ENCODE measurements at places on chromosomes 1 and 21.

DNA sequence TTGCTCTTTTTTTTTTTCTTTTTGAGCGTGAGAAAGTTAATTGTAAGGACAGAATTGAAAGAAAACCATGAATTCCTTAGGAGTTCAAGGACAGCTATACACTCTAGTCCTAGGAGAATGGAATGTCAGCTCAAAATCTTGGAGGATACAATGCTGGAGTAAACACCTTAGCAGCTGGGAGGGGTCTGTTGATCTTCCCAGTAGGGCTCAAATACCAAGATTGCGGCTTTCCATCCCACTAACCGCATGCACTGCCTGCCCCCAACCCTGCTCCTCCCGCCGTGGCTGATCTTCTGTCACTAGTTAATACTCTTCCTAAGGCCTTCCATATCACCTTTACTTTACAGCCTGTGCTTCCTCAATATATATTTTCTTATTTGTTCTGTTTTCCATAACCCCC lies 2.6 kb upstream of the PDC start:
- DNase-seq: no peak

GRCh38 chr1:51473331-51474115 lies 45.5 kb downstream of the EPS15 start:
- no peak for DNase-seq

DNA sequence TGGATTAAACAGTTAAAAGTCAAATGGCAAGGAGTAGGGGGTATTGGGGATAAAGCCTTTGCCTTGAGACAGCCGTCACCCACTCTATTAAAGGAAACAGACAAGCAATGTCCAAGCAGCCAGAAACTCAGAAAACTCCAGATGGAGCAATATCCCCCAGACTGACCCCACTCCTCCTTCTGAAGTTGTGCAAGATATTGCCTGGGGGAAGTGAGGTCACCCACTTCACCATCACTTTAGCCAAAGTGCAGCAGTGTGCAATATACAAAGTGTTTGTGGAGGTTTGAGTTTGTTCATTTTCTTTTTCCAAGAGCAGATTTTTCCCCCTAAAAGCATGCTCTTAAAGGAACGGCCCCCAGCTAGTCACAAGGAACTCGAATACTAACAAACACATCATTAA lies 125.1 kb downstream of the ETS2 start:
- DNase-seq: no peak

DNA sequence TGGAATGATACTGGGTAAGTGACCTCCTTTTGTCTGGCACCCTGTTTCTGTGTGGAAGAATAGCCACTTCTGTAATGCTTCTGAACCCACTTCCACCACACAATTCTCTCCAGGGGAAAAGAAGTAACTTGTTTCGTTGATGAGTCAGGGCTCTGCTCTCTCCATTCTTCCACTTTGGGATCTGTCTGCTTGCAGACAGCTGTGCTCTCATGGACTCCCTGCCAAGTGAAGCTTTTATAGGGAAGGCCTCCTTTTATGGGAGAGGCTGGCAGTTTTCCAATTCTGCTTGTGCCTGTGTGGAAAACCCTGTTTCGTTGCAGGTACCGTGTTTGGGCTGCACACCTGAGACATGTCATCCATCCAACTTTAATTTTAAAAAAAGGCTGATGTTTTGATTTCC lies 130.7 kb downstream of the GIPC2 start:
- DNase-seq: peak; percentile 31

GRCh38 chr1:107599220-107599619 lies 365.8 kb downstream of the VAV3 start:
- DNase-seq: no peak

- peak; percentile 68 for DNase-seq
Measured at GRCh38 chr1:61138921-61139774, 56.8 kb downstream of the NFIA start.

- no peak for DNase-seq
Measured at GRCh38 chr1:47660622-47661021, 222.8 kb downstream of the FOXD2 start.

GRCh38 chr21:23986214-23986613 lies 1621.1 kb downstream of the MRPL39 start:
- no peak for DNase-seq

DNA sequence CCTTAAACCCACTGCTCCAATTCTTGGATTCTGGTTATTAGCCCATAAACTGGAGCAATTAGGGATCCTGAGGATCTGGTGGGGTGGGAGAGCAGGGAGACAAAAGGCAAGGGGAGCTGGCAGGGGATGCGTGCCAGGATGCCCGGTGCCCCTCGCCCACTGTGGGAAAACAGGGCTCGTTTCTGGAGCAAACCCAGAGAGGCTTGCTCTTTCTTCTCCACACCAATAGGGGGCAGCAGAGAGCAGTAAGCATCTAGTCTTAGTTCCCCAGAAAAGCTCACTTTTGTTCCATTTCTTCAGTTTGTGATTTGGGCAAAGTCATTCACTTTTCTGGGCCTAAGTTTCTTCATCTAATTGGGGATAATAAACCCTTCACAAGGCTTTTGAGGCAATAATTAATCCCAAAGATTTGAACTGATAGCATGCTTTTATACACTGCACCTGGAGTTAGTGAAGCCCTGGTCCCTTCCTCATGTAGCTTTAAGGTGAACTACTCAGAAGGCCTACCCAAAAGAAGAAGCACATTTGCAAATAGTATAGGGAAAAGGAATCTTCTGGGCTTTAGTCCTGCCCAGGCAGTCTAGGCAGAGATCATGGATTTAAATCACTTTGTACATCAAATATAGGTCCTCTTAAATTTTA lies 160.6 kb upstream of the USP24 start:
- DNase-seq: no peak

DNA sequence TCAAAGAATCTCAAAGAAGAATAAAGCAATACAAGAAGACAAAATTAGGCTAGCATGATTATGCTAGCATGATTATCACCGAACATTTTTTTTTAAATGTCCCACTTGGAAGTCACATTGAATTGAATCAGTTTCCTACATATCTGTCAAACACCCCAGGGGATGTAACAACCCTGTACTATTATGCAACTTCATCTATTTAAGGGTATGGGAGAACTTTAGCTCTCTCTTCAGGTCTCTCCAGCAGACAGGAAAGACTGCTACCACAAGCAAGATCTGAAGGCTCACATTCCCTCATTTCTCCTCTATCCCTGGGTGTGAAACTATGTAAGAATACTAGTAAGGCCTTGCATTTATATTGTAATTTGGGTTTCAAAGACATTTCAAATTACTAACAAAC lies 52.8 kb downstream of the EDEM3 start:
- no peak for DNase-seq

DNA sequence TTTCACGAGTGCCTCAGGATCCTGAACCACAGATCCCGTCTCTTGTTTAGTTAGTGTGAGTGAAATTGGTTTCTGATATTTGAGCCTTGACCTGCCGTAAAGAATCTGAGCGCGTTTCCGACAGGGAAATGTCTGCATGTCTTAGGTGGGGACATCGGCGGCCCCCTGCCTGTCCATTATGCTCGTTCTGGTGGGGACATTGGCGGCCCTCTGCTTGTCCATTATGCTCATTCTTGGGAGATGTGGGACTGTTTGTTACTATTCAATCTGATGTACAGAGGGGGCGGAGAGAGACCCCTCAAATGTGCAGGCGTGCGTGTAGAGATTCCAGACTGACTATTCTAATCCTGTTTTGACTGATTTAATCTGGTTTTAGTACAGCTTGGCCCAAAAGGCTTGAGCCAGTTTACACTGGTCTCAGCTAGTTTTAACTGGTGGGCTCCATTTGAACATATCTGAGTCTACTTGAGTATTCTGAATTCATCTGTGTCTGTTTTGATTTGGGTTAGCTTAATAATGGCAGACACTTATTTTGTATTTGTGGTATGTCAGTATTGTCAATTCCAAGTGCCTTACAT lies 6.6 kb upstream of the TINAGL1 start:
- DNase-seq: no peak

- no peak for DNase-seq
Measured at GRCh38 chr1:95733031-95733430, 499.0 kb downstream of the RWDD3 start.

DNA sequence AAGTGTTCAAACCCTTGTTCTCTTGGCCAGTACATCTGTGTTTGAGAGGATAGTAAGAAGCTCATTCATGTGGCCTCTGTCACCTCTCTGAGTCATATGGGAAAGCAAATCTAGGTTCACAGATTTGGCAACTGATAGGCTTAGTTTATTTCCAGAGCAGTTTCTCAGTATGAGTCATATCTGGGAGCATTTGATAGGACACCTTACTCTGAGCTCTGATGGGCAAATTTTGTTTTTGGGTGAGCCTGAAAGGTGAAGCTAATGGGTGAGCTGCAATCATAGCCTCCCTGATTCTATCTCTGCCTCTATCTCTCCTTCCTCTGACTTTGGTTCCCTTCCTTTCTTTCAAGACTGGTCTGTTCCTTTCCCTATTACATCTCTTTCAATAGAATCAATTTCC lies 134.4 kb downstream of the S1PR1 start:
- DNase-seq: peak; percentile 37

- no peak for DNase-seq
Measured at GRCh38 chr1:201279313-201279712, 4.0 kb upstream of the PKP1 start.

DNA sequence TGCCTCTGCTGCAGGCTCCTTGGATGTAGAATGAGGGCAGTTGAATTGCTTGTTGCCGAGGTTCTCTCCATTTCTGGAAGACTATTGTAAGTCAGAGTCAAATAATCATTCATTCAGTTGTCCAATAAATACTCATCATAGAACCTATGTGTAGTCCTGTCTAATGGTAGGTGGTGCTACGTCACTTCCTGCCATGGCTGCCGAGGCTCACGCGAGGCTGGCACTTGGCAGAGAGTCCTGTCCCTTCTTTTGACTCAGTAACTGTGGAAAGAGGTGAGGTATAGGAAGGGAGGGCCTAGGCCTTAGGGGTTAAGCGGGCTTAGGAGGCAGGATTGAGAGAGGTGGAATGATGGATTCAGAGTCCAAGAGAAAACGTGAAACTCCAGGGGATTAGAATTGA lies 9.7 kb downstream of the ADARB1 start:
- DNase-seq: no peak

- DNase-seq: no peak
Measured at GRCh38 chr1:66685670-66686069, 66.6 kb upstream of the DYNLT5 start.

- DNase-seq: no peak
Measured at GRCh38 chr21:18041012-18041411, 203.6 kb upstream of the CHODL start.

GRCh38 chr1:164958982-164959768 lies 397.3 kb downstream of the LMX1A start:
- no peak for DNase-seq

- DNase-seq: no peak
Measured at GRCh38 chr1:204589409-204590038, 73.3 kb downstream of the MDM4 start.

- DNase-seq: no peak
Measured at GRCh38 chr1:245677461-245678240, 522.9 kb downstream of the KIF26B start.

DNA sequence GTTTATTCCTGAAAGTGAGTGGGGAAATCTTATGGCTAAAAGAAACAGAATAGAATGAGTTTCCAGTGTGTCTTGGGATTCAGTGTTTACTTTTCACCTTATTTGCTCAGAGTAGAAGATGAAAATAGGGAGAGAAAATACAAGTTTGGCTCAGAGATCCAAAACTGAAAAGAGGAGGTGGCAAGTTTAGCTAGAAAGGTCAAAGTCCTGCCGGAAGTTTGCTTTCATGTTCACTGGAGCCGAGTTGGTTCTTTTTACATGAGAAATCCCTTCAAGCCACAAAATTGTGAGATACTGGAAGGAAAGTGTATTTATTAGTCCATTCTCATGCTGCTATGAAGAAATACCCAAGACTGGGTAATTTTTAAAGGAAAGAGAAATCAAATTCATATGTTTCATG lies 604.6 kb downstream of the MRPL39 start:
- no peak for DNase-seq

GRCh38 chr1:13667691-13668090 lies 32.3 kb upstream of the PRDM2 start:
- no peak for DNase-seq

GRCh38 chr1:8679929-8680663 lies 137.3 kb downstream of the RERE start:
- DNase-seq: no peak

GRCh38 chr1:56584910-56585528 lies 5.7 kb upstream of the PLPP3 start:
- DNase-seq: no peak

DNA sequence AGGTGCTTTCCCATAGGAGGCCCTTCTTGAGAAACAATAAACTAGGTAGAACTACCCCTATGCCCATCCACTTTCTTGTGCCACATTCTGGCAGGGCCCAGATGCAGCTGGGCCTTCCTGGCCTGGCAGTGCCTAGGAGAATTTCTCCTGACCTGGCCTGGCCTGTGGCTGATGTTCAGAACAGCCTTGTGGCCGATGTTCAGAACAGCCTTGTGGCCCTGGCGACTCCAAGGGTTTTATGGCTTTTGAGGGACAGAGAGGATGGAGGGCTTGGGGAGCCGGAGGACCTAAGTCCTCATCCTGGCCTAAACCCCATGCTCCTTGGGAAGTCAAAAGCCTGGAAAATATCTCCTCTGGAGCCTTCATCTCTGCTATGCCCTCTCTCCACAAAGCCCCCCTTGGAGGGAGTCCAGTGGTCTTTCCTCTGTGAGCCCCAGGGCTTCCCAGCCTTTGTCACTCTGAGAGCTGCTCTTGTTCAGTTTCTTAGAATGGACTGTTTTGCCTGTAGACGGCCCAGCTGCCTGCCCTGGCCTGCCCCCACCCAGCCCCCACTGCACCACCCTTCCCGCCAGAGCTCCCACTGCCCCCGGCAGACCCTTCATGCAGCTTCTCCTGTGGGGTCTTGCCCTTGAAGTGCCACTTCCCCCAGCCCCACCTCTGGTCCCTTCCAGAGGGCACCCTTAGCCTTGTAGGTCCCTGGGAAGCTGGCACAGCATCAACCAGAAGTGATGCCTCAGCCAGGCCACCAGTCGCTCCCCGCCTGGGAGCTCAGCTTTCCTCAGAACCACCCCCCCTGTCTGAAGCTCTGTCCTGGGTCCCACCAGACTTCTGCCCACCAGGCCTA lies 7.0 kb downstream of the GPR37L1 start:
- DNase-seq: no peak

DNA sequence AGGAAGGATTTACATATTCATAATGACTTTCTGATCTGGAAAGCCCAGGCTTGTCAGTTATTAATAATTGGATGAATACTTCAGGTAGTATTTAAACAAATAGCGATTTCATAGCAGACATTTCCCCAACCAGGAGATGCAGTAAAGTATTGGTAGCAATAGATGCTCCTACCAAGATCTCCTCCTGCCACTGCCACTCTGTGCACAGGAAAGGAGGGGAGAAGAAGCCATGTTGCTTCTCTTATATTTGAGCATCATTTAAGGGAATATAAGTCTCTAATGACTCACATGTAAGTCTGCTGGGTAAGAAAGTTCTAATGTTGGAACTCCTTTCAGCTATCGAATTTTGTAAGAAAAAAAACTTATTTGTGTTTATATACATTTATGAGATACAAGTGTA lies 420 bp upstream of the IFI16 start:
- DNase-seq: no peak

GRCh38 chr1:4590756-4591155 lies 63.7 kb upstream of the AJAP1 start:
- no peak for DNase-seq

DNA sequence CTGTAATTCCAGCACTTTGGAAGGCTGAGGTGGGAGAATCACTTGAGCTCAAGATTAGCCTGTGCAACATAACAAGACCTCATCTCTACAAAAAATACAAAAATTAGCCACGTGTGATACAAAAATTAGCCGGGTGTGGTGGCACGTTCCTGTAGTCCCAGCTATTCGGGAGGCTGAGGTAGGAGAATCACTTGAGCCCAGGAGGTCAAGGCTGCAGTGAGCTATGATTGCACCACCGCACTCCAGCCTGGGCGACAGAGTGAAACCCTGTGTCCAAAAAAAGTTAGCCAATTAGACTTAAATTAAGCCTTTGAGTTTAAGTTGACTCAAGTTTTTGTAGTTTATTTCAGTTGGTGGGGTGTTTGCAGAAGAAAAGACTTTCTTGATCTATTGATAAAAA lies 11.8 kb downstream of the CXADR start:
- no peak for DNase-seq
